ENCODE measurements at places on chromosomes 2 and 18.

- no peak for DNase-seq
Measured at GRCh38 chr2:84959095-84959565, 11.8 kb upstream of the KCMF1 start.

GRCh38 chr2:13201924-13202323 is 485.2 kb downstream of the TRIB2 start:
- DNase-seq = no peak

- no peak for DNase-seq
Measured at GRCh38 chr2:16375351-16375750, 290.3 kb downstream of the CYRIA start.

DNA sequence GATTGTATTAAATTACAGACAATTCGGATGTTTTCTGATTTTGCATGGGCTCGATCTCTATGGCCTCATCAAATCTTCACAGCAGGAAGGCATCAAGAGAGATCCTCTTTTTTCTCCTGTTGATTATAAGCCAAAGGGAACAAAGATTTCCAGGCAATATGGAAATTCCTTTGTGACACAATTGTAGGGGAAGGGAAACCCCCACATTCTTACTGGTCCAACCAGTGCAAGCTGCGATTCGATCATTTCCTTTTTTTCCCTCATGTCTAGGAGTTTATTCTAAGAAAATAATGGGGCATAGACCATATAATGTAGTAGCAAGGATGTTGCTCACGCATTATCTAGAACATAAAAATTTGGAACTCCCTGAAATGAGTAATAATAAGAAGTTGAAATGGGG is 87.7 kb downstream of the LYPD6 start:
- DNase-seq = no peak

- no peak for DNase-seq
Measured at GRCh38 chr2:60433018-60433596, 120.3 kb downstream of the BCL11A start.

GRCh38 chr2:166361351-166362153 is 14.2 kb downstream of the SCN9A start:
- DNase-seq = peak; percentile 78

DNA sequence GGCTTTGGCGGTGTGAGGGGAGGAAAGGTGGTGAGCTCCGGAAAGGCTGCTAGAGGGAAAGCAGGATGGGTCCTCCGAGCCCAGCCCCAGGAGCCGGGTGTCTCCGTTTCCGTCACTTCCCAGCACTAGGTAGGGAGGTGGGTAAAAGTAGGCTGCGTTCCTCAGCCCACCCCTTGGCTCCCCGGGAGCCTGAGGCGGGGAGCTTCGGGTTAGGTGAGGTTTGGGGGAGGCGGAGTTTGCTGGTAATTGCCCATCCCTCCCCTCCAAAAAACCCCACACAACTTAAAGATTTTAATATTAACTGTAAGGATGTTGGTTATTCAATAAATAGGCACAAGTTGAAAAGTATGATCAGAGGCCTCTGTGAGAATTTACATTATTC is 552 bp upstream of the ATF2 start:
- no peak for DNase-seq

DNA sequence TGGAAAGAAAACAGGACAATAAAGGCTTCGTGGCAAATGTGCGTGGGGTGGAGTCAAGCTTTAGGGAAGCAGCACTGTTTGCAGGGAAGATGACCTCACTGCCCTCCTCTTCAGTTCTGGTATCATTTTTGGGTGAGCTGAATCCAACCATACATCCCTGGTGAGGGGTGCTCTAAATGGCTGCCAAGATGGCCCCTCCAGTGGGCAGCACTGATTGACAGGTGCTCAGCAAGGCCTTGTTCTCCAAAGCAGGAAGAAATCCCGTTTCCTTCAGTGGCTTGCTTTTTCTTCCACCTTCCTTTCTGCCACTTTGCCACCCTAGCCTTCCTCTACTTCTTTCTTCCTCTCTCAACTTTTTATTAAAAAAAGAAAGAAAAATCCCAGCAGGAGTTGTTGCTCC is 132.8 kb upstream of the SP5 start:
- no peak for DNase-seq

- peak; percentile 70 for DNase-seq
Measured at GRCh38 chr2:181998041-181998835, 12.6 kb downstream of the PPP1R1C start.
